ELF-1 (cell line): ENCODE measurements at places on chromosomes 1 and 21.

- no peak for DNase-seq
These were observed 690.4 kb downstream of the USP25 start for GRCh38 chr21:16420031-16420724.

GRCh38 chr1:24252185-24252780, 65.2 kb upstream of the IFNLR1 start:
- DNase-seq, result no peak

GRCh38 chr1:16091296-16091695, 17.8 kb upstream of the FAM131C start:
- no peak for DNase-seq

DNA sequence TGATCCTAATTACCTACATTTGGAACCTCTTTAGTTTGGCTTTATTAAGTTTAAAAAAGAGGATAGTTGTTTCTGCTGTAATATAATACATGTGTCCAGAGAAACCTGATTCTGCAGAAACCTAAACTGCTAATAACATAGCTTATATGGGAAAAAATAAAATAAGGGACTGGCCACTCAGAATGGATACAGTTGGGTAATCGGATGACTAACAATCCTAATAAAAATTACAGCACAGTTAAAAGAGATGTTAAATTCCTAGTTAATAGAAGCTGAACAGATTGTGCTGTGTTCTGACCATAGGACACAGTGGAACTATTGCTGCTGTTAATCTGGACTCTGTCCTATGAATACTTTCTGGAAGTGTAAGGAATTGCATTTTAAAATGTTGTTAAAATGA, 16.0 kb downstream of the ARV1 start:
- no peak for DNase-seq

DNA sequence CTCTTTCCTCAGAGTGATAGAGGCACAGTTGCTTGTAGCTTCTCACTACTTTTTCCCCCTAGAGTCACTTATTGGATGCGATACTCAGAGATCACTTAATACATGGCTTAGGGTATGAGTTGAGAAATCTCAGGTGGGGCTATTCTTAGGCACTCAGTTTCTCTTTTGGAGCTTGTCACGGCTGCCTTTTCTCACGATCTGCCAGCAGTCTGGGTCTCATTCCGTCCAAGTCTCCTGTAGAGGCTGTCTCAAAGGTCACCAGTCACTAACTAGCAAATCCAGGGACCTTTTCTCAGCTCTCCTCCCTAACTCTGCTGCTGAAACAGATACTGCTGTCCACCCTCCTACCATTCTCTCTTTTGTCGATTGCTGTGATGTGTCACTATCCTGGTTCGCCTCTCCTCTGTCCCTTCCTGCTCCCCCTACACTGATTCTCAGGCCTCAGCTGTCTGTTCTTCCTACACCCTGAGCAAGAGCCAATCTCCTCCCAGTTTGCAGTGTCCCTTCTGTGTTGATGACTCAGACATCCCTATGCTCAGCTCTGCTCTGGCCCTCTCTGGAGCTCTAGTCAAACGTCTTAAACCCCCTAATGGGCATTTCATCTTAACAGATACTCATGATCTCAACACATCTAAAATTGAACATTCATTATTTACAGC, 12.4 kb downstream of the ATP1A2 start:
- no peak for DNase-seq

DNA sequence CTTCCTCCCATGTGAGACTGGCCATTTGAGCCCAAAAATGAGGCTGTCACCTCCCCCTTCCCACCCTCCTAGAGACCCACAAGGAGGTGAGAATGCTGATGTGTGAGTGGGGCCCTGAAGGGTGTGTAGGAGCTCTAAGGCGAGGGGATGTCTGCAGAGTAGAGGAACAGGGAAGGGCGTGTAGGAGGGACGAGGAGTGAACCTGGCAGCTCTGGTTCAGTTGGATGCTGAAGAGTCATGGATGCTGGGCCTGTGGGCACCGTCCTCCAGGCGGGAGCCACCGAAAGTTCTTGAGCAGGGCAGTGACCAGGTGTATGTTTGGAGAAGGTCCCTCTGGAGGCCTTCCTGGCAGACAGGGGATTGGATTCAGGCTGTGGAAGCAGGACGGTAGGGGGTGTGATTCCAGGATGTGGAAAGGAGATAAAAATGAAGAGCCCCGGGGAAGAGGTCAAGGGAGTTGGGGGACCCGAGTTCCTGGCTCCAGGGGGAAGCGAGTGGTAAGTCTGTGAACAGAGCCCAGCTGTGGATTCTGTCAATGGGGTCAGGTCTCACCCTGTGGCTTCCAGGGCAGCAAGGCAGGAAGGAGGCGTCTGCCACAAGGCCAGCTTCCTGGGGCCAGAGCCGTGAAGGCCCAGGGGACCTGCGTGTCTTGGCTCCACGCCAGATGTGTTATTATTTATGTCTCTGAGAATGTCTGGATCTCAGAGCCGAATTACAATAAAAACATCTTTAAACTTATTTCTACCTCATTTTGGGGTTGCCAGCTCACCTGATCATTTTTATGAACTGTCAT, 7.9 kb downstream of the SAMD11 start:
- no peak for DNase-seq

DNA sequence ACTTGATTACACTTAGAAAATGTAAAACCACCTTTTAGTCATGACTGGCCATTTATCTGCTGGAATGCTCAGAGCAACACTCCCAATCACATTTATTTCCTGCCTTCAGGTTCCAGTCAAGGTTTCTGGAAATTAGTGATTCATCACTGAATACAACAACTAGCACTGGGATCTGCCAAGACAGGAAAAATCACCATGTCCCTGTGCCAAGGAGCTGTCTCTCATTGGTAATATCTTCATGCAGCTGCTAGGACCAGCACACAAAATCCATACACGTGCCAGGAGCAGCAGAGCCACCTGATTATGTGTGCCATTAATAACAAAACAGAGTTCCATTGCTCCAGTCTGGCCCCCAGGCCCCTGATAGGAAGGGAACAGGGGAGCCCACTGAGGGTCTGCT, 194.6 kb downstream of the TNR start:
- no peak for DNase-seq

- no peak for DNase-seq
These were observed 14.0 kb downstream of the AHDC1 start for GRCh38 chr1:27589841-27590426.

DNA sequence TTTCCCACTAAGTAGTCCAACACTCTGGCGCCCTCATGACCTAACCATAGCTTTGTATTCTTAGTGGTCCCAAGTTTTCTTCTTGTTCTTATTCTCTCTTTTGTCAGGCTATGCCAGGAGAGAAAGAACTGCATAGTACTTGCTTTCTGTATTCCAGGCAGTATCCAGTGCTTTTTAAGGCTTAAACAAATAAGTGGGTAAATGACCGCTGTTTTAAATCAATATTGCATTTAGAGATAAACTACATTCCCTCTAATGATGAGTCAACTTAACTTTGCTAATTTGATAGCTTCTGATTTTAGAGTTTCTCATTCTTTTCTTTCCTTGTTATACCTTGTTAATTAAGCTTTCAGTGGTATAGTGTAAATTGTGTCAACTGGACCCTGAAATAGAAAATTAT, 139.6 kb downstream of the ZP4 start:
- no peak for DNase-seq

DNA sequence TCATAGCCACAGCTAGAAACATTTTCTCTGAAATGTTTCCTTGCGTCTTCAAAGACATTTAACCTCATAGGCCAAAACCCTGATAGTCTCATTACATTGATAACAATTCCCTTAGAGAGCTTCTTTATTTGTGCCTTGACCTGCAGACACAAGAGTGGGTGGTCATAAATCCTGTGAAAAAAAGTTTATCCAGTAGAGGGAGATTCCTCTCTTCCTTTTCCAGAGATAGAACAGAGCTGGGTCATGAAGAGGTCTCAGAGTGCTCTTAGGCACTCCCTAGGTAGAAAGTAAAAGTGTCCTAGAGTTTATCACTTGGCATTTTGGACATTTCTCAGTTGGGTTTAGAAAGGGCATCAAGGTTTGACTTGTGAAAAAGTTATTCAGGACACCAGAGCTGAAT, 426.1 kb downstream of the NUF2 start:
- no peak for DNase-seq
